ENCODE measurements at places on chromosomes 3 and 15.

- no peak for DNase-seq
Observed at GRCh38 chr3:36895496-36896409, 49.1 kb downstream of the TRANK1 start.

GRCh38 chr3:52455283-52456168 is at the start of gene NISCH:
NISCH (plus strand) TSS chr3:52455604; CDS start chr3:52455642, 38 bp downstream.
- peak; percentile 89 for DNase-seq

DNA sequence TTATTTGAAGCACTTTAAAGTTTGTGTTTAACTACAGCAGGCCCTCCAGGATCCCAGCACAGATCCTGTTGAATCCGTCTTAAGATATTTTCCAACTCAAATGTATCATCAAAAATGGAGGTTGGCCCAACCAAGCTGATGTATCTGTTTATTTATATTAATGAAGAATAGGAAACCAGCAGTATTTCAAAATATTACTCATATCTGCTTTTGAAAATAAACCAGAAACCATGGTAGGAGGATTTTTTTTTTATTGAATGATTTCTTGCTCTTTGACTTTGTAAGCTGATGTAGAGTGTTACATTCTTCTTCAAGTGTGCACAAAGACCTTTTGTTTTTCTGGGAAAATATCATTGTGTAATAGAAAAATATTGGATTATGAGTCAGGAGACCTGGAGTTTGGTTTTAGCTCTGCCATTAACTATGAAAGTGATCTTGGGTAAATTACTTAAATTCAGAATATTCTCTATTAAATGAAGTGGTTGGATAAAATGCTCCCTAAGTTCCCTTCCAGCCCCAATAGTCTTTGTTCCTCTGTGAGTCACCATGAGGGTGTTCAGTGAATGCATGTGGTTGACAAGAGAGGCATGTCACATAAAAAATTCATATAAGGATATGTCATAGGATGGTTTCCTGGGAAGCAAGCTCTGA is 221.3 kb upstream of the GAP43 start:
- DNase-seq: no peak

DNA sequence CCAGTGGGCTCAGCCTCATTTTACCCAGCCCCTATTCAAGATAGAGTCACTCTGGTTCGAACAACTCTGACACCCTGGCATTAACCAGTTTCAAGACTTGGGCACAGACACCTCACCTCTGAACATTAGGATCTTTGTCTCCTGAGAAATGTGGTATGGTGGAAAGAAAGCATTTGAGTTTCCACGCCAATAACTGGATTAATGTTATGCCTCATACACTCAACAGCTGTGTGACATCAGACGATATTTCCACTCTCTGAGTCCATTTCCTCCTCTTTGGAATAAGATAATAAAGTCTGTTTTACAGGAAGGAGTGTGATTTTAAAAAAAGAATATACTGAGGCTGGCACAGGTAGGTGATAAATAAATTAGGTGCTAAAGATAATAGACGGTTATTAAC is 121.3 kb upstream of the CHL1 start:
- DNase-seq: no peak

DNA sequence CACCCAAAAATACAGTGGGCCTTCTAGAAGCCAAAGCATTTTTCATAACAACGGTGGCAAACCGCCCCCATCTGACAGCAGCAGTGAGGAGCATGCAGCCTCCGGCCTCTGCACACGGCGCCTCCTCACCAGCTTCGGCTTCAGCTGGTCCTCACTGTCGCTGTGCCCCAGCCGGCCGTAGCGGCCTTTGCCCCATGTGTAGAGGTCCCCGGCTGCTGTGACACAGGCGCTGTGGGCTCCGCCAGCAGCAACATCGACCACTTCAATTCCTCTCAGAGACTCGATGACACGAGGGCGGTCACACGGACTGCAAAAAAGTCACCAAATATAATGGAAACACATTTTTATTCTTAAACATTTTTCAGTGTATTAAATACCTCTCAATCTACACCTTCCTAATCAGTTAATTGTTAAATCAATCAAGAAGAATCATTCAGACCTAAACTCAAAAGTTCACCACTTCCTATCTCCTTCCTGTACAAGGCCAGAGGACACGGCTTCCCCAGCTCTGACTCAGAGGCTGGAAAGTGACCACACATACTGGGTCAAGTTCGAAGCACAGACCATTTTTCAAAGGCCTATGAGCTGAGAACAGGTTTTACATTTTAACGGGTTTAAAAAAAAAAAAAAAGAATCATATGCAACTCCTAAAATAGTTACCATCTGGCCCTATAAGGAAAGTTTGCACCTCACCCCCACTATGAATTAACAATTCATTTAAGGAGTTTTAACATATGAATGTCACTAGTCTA is 33.6 kb upstream of the OCA2 start:
- DNase-seq: no peak

- no peak for DNase-seq
Observed at GRCh38 chr3:69116162-69116561, 6.2 kb downstream of the LMOD3 start.

- no peak for DNase-seq
Observed at GRCh38 chr3:148466980-148467740, 230.5 kb upstream of the AGTR1 start.

DNA sequence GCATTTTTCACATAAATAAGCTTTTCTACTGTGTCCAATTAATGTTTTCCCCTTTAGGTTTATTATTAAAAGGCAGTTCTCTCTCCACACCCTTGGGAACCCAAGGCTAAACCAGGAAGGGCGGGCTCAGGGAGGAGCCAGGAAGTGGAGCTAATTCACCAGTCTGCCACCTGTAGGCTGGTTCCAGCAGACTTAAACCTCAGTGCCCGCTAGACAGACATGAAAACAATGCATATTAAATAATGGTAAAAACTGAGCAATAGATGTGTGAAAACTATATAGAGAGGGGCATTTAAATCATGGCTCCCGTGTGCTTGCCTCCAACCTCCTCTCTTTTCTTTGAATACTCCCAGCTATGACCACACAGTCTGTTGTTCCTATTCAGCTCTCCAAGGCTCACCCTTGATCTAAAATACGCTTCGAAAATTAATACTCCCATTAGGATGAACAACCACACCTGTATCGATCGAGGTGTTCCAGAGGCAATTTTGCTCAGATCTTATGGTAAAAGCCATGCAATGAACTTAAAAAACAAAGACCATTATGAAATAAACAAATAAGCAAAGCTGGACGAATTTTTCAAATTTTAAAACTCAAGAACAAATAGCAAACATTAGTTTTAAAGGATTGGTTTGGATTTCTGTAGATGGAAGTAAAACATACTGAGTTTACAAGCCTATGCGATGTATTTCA is 253.3 kb downstream of the TJP1 start:
- DNase-seq: no peak

GRCh38 chr3:22582266-22582665 is 620.9 kb upstream of the UBE2E2 start:
- DNase-seq: no peak

DNA sequence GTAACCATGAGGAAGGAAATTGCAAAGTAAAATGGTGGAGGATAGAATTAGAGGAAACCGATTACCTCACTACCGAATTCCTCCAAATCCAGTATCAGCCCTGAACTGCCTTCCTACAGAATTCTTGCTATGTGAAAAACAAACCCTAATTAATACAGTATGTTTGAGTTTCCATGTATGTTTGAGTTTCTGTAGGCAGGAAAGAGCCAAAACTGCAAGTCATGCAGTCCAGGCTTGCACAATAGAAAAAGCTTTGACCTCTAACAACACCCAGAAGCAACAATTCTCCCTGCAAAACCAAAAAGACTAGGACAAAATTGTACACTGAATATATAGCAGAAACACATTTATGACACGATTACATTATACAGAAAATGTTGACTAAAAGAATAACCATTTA is 614.8 kb downstream of the DIPK2A start:
- no peak for DNase-seq

- DNase-seq: no peak
Observed at GRCh38 chr3:12907729-12908128, 66.4 kb upstream of the RPL32 start.

- DNase-seq: no peak
Observed at GRCh38 chr15:49742381-49742780, 121.5 kb downstream of the DTWD1 start.

DNA sequence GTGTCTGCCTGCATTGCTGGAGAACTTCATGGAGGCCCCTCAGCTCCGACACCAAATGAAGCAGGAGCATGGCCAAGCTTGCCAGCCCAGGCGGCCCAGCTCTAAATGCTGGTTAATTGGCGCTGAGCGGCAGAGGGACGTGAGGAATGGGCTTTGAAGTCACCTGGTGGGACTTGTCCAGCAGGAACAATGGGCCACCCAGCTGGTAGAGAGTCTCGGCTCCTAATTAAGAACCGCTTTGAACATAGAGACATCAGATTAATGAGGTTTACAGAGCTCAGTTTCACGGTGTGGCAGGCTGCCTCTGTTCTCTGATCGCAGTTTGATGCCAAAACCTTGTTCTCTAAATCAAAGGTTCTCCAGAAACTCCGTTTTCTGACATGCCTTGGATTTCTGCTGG is 77.5 kb upstream of the LINGO1 start:
- no peak for DNase-seq

GRCh38 chr15:46961795-46962194 is 755.5 kb upstream of the SEMA6D start:
- no peak for DNase-seq

DNA sequence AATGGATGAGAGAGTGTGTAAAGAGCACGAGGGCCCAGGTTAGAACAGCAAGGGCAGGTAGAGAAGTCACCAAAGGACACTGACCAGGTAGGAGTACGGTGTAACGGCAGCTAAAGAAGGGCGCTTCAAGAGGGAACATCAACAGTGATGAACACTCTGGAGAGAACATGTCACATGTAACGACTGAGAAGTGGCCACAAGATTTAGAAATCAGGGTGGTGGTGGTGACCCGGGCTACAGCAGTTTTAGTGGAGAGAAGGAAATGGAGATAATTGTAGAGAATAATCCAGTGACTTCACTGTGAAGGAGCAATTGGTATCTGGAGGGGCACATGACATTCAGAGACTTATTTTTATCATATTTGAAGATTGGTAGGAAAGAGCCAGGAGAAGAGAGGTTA is 1.2 kb upstream of the C15orf40 start:
- DNase-seq: no peak

GRCh38 chr15:67082007-67082536 is 16.7 kb downstream of the SMAD3 start:
- peak; percentile 34 for DNase-seq

- no peak for DNase-seq
Observed at GRCh38 chr3:42581400-42581708, 413 bp downstream of the SEC22C start.

GRCh38 chr3:15973414-15973813 is 175.6 kb upstream of the ANKRD28 start:
- DNase-seq: no peak

- DNase-seq: no peak
Observed at GRCh38 chr3:171755015-171755589, 55.2 kb downstream of the PLD1 start.

GRCh38 chr15:32033186-32033890 is 3.0 kb downstream of the CHRNA7 start:
- no peak for DNase-seq

GRCh38 chr3:195087328-195087727 is 183.6 kb downstream of the XXYLT1 start:
- no peak for DNase-seq

DNA sequence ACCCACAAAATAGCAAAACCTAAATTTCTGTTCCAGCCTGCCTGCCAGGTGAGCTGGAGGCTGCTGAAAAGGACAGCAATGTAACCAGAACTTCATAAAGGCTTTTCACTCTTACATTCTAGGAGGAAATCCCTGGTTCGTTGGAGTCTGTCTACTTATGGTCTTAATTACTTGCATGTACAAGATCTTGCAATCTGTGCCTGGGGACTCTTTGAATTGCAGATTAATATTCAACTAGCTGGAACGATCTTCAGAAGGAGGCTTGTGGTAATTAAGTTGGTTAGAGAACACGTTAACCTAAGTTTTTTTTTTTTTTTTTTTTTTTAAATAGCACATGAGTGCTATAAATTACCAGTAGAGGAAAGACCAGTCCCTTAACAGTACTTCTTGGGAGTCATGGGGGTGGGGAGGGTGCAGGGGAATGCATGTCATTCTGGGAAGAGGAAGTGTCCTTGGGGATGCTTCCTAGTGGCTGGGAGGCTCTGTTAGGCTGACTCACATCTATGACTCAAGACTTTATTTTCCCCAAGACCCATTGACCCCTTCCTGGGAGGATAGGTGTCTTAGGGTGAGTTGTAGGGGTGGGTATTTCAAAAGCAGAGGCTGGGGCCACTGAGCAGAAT is 139.8 kb downstream of the RAB11A start:
- DNase-seq: no peak

DNA sequence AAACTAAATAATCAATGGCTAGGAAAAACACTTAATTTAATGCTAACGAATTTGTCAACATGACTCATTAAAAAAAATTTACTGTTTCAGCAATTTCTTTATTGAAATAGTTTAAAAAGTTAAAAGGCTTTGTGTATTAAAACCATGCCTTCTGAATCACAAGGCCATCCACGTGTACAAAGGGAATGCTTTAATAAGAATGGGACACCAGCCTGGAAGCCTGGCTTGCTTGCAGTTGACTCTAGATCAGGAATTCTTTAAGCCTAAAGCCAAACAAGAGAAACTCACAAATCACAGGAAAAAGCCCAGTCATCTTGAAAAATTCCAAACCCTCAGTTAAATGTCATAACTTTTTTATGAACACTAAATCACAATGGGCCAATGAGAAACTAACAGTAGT is 137.6 kb downstream of the PEAK1 start:
- DNase-seq: no peak

DNA sequence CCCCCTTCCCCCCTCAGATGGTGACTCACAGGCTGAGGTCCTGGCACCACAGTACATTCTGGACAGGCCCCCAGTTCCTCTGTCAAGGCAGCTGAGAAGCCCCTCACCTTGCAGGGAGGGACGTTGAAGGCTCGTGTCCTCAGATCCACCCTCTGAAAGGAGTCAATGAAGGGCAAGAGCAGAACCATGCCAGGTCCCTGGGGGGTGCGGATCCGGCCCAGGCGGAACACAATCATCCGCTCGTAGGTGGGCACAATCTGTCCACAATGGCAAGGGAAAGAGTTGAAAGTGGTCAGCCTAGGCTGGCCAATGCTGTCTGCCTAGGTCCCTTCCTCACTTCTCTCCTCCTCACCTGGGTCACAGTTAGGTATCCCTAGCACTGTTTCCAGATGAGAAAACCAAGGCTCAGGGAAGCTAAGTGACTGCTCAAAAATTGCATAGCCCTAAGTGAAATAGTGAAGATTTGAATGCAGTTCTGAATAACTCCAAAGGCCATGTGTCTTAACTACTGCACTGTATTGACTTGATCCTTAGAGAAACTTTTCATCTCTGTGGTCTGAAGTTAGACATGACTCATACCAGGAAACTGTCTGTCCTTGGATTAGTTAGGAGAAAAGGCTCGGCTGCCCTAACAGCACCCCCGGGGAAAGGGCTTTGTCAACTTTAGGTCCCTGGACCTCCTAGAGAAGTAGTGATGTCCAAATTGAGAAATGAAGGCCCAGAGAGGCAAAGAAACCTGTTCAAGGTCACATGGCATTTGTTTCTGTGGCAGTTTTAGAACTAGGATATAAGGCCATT is 2.9 kb downstream of the STOML1 start:
- DNase-seq: no peak
